Spleen (tissue), 13 donors: ENCODE measurements at places on chromosomes 5 and 9.

DNA sequence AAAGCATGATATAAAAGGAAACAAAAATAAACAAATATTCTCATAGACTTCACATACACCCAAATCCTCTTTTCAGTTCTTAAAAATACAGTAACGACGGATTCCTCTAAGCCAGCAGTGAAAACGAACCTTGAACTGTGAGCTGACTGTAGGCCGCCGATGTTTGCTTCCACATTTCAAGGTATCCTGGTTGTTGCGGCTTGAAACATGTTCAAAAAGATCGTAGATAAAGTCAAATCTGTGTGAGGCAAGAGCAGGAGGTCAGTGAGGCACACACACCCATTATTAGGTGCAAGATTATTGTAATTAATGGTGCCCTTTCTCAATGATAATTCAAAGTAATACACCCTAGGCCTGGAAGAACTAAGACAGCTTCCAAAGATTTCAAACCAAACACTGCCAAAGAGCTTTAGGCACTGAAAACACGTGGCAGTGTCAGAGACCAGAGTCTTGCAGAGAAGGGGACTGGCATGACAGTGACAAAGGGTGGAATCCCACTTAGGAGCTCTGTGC, 141.2 kb upstream of the RETREG1 start:
- no peak for DNase-seq

GRCh38 chr5:133618141-133618540, 5.8 kb upstream of the FSTL4 start:
- DNase-seq: no peak

DNA sequence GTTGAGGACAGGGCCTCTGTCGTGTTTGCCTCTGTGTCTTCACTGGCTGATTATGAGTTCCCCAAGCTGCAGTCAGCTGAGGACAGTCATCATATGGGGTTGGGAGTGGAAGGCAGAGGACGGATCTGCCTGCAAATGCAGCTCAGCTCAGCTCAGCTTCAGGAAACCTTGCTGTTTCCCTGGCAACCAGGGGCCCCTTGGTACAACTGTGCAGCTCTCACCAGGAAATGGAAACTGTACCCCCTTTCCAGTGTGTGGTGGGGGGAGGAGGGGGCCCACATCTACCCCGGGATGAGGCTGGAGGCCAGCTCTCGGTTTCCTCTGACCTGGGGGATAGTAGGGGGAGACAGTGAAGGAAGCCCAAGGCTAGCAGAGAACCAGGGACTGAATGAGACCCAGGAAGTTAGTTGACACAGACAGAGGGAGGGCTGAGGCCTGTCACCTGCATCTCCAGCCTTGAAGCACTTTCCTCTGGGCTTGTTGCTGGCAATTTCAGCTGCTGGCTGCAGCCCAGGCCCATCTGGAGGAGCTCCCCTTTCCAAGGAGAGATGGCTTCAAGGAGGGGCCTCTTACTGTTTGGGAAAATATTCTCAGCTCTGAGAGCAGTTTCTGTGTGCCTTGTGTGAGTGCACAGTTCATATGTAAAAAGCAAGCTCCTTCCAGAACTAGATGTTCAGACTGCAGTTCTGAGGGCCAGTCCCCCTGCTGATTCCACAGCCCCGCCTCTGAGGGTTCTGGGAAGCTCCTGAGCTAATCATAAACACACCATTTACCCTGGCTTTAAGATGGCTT, 6.9 kb downstream of the ANXA6 start:
- peak; percentile 89 for DNase-seq

DNA sequence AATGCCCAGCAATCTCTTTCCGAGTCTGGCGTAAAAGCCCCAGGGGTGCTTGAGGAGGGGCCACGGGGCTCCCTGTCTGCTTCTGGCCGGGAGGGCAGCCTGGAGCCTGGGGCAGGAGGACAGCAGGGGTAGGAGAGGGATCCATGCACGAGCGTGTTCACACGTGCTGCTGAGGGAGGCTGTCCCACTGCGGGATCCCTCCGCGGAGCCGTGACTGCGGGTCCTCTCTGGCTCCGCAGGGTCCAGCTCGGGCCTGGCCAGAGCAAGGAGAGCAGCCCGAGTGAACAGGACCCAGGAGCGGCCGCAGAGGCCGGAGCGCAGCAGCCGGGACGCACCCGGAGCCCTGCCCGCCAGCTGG, 78.4 kb downstream of the ZNF354C start:
- DNase-seq: peak; percentile 58

DNA sequence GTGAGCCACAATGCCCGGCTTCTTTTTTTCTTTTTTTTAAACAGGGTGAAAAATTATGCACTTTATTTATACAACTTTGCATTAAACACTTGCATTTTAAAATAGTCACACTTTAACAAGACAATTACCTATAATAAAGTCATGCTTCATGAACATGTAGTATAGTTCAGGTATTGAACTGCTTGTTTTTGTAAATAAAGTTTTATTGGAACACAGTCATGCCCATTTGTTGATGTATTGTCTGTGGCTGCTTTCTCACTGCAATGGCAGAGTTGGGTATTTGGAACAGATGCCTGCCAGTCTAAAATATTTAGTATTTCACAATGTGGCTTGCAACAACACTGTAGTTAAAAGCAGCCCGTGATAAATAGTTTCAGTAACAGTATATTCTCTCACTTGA, 32.8 kb upstream of the CCL21 start:
- no peak for DNase-seq

DNA sequence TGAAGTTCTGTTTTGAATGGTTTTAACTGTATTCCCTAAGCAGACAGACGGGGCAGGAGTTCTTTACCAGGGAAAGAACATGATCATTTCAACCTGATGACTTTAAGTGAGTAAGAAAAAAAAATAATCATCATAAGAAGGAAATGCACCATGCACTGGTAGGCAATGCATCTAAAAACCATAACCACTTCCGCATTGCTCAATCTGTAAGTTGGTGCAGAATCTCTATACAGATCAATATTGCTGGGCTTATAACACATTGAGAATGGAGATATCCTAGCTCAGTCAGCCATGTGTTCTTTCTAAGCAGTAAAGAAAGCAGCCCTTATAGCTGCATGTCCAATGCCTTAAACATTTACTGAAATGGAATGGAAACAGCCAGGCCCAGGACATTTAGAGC, 407.1 kb upstream of the DMAC1 start:
- no peak for DNase-seq

- peak; percentile 9 for DNase-seq
Measured at GRCh38 chr9:129227843-129228189, 49.8 kb upstream of the IER5L start.

- DNase-seq: no peak
Measured at GRCh38 chr5:128453121-128453520, 84.9 kb downstream of the FBN2 start.

GRCh38 chr9:17829812-17830385, 251.0 kb downstream of the SH3GL2 start:
- DNase-seq: no peak

- no peak for DNase-seq
Measured at GRCh38 chr9:133129001-133129795, 8.2 kb upstream of the RALGDS start.

DNA sequence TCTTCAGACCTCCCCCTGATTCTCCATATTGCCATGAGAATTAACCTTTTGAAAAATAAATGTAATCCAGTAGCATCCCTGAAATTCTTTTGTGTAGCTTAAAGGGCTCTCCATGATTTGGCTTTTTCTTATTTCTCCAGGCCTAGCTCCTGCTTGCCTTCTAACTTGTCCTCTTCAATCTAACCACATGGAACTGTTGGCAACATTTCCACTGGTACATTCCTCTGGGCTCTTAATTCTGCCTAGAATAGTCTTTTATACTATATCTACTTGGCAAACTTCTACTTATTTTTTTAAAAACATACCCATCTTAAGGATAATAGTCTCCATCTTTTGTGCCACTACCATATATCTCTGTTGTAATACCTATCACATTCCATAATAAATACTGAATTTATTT, 54.1 kb downstream of the GNG10 start:
- DNase-seq: no peak

GRCh38 chr5:180162304-180162661, 46.7 kb downstream of the RASGEF1C start:
- DNase-seq: no peak

GRCh38 chr5:94691949-94692348, 73.5 kb downstream of the SLF1 start:
- no peak for DNase-seq

DNA sequence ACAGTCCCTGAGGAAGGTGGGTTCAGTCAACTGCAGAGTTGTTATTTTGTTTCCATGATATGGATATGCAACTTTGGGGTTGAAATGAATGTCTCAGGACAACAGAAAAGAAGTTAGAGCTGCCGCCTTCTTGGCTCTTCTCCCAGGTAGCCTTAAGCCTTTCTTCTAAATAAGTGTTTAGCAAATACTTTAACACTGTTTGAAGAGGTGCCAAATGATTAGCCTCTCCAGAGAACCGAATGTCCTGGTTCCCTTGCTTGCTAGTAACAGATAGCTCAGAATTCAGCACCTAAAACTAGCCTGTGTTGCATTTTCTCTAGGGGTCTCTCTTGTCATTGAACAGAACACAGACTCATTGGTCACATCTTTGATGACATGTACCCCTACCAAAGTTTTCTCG, 127.7 kb upstream of the PIK3R1 start:
- no peak for DNase-seq

DNA sequence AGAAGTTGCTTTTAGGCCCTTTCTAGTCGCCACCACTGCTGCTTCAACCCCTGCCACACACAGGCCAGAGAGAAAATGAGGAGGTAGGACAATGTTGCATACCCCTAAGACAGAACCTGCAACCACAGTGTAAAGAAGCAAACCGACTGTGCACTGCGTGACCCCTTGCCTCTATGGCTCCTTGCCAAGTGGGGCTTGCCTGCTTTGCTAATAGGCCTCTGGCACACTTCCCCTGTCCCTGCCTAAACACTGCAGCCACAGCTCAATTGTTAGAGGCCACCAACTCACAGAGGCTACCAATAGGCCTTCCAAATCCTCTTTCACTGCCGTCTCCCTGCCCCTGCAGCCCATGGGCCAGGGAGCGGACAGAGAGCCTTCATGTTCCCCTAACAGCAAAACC, 280.1 kb downstream of the CDH10 start:
- DNase-seq: no peak

DNA sequence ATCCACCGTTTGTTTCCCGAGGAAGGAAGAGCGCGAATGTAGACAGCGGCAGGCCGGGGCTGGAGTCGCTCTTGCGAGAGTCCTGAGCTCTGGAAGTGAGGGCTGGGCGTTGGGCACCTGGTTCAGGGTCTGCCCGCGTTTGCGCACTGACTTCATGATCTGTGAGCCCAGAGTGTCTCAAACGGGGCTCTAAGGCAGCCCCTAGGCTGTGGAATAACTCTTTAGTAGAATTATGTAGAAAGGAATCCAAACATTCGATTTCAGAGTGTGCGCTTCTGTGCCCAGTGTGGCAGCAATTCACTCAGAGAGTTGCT, 478 bp upstream of the GGTA1 start:
- no peak for DNase-seq

DNA sequence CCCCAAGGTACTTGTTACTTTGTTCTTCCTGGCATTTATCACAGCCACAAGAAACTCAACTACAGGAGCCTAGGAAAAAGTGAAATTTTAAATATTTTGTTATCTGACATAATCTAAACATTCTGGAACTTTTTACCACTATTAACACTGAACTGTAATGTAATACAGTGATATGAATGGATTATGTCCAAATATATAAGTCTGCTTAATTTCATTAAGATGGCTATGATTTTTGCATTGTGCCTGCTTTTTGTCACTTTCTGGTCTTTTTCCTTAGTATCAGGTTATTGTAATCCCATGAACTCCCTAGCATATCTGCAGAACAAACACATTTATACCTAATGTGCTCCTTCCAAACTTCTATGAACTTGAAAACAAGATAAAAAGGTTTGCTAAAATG, 35.8 kb downstream of the PJA2 start:
- no peak for DNase-seq

DNA sequence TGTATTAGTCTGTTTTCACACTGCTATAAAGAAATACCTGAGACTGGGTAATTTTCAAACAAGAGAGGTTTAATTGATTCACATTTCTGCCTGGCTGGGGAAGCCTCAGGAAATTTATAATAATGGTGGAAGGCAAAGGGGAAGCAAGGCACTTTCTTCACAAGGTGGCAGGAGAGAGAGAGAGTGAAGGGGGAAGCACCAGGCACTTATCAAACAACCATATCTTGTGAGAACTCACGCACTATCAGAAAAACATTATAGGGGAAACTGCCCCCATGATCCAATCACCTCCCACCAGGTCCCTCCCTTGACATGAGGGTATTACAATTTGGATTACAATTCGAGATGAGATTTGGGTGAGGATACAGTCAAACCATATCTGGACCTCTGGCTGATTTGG, 34.7 kb downstream of the ADRB2 start:
- no peak for DNase-seq

- no peak for DNase-seq
Measured at GRCh38 chr9:11312966-11313365, 700.2 kb upstream of the PTPRD start.

- no peak for DNase-seq
Measured at GRCh38 chr9:95336281-95336680, 18.8 kb upstream of the FANCC start.

- no peak for DNase-seq
Measured at GRCh38 chr9:112777914-112778313, 27.4 kb downstream of the SNX30 start.

GRCh38 chr5:119930490-119930889, 301.1 kb downstream of the FAM170A start:
- DNase-seq: no peak

DNA sequence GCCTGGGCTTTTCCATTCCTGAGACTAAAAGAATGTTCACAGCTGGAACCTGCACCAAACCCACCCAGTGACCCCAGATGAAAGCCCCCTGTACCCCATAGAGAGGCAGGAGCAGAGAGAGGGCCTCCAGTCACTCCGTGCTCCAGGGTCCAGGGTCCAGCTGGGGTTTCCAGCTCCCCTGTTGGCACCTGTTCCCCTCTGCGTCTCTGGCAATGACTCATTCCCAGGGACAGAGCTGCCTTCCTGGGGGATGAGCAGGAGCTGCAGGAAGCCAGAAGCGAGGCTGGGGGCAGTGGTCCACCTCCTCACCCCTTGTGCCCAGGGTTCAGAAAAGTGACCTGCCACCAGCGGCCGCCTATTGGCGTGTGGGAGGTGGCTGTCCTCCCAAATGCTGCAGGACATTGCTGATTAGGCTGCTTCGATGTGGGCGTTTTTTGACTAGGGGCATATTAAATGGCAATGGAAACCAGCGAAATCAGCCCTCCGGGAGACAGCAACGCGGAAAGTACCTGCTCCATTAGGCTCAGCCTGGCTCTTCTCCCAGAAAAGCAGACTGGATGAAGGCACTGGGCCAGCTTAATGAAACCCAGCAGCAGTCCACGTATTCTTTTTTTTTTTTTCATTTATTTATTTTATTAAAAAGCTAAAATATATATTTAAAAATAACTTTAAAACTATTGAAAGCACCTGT, 97.4 kb downstream of the DAP start:
- no peak for DNase-seq

GRCh38 chr9:14323985-14324650, 10.2 kb upstream of the NFIB start:
- no peak for DNase-seq

- no peak for DNase-seq
Measured at GRCh38 chr5:43661102-43661501, 58.1 kb downstream of the NNT start.

- DNase-seq: no peak
Measured at GRCh38 chr5:158845941-158846340, 253.8 kb downstream of the EBF1 start.

GRCh38 chr5:5387192-5387591, 35.3 kb upstream of the ICE1 start:
- no peak for DNase-seq
